ENCODE measurements at places on chromosomes 5 and 9. TPM values are rescaled to one million over a fixed set of nuclear protein-coding genes. Genes with fewer than 3 reads are reported as not detected.

Gene BTNL3
- not detected for total RNA-seq

Gene ADAMTSL2
- 1.2 TPM for total RNA-seq

Gene CSF2
- not detected for total RNA-seq

Gene FCN1
- 3.6 TPM for total RNA-seq

Gene TBC1D9B
- 71.0 TPM for total RNA-seq

Gene FOXD4L5
- total RNA-seq: 0.24 TPM

Gene HCN1
- total RNA-seq: 4.3 TPM

Gene CEP78
- total RNA-seq: 42.1 TPM
